GM12892 (cell line): ENCODE measurements at places on chromosomes 4 and X.

DNA sequence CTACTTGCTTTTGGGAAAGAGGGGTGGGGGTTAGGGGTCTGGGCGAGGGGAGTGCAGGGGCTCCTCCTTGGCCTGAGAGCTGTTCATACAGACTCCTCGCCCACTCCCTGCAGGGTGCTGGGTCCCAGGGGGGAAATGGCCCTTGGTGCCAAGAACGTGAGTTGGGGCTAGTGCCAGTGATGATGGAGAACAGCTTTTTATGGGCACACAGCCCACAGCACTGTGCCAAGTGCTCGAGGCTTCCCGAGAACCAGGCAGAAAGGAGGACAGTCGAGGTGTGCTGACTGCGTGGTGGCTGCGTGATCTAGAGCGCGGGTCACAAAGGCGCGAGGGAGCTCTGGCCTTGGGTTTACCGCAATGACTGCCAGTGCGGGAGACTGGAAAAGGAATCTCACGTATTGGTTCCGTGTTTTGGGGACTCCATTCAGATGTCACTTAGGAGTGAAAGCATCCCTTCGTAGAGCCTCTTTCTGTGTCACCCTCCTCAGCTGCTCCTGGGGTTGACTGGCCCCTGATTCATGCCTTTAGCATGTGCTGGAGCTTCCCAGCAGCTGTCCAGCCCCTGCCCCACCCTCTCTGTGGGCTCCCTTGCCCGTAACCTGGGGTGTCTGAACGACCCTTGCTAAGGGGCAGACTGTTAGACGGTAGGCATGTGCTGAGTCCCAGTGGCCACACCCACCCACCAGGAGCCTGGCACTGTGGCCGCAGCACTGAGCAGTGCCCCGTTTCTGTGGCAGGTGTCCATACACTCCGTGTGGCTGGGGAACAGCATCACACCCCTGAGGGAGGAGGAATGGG is 20.9 kb upstream of the MSANTD1 start:
- DNase-seq, result no peak

DNA sequence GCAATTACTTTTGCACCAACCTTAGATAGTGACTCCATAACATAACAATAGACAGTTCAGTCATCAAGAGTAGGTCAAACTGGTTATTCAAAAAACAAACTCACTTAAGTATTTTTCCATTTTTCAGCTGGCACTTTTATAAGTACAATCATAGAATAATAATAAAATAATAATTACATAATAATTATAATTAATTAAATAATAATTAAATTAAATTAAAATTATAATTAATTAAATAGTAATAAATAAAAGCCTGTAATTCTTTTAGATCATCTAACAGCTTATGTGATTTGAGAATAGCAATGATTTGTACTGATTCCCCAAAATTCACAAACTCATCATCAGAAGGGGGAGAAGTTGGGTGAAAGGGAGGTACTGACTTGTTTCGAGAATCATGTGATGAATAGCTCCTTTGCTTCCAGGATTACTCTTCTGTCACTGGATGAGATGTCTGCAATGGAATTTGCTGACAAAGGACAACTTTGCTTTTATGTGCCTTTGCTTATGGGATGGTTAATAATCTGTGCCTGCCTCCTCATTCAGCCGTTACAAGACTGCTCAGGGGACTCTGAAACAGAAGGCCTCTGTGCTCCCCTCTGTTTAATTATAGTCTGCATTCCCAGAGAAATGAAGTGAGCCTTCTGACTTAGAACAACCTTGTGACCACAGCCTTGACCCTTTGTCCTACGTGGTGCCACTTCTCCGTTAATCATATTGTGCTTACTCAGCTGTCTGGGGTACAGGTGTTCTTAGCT is 104.8 kb upstream of the ENPEP start:
- DNase-seq, result no peak

DNA sequence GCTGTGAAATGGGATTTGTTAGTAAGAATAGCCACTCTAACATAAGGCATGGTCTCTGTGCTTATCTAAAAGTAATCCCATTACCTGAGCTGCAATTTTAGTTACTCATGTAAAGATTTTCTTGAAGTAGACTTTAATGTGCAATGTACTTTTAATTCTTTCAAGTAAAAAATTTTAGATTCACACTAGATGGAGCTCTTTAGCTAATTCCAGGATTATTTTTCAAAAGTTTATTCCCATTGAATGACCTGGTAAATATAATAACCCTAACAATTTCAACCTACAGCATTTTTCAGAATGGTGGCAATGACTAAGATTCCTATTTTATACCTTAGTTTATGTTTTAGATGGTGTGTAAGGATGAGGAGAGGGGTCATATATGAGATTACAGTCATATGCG is 18.1 kb downstream of the USP38 start:
- DNase-seq, result no peak

GRCh38 chr4:100098011-100098545 is 92.2 kb downstream of the DDIT4L start:
- DNase-seq, result no peak

DNA sequence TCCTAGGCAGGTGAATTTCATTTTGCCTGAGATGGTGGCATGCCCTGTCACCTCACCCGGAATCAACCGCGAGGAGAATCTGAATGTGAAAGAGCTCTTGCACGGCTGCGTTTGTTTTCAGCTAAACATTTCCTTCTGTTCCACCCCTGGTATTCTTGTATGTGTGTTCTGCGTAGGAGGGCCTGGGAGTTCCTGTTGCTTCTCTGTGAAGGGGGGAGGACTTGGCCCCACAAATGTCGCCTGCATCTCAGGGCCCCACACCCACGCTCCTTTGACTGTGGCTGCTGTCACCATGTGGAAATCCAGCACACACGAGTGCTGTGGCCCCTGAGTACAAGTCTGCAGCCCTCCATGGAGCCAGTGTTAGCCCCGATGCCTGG is 45.8 kb upstream of the CLCN4 start:
- DNase-seq, result peak; percentile 47

- DNase-seq, result no peak
Measured at GRCh38 chr4:155249016-155249566, 40.7 kb downstream of the NPY2R start.

DNA sequence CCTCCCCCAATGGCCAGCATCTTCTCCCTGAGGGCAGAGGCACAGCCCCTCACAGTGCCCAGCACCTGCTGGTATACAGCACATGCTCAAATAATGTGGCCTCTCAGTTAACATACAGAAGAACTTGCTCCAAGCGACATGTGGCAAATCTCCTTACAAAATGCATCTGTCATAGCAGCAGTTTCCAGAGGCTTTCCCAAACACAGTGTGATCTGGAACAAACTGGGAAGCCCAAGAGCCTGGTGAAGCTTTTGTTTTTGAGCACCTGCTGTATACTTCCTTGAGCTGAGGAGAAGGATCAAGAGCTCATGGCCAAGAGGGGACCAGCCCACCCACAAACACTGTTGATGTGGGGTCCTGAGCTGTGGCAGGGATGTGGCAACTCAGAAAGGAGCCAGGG is 34.8 kb upstream of the HTRA3 start:
- no peak for DNase-seq

DNA sequence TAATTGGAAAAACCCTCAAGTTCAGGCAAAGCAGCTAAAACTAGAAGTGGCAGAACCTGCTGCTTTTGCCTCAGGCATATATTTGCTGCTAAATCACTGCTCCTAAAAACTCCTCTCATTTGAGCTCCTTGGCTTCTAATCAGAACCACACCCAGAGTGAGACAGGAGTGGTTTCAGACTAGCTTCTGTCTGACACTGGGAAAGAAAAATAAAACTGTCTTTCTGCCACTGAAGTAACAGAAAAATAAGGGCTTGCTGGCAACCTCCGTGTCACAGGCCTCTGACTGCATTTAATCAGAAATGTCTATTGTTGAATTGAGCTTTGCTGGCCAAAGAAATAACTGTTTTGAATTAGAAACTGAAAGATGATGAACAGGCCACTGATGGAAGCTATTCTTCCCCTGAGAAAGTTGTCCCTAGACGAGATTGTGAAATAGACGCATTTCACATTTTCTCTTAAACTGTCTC is 52.1 kb upstream of the RAP2C start:
- no peak for DNase-seq

DNA sequence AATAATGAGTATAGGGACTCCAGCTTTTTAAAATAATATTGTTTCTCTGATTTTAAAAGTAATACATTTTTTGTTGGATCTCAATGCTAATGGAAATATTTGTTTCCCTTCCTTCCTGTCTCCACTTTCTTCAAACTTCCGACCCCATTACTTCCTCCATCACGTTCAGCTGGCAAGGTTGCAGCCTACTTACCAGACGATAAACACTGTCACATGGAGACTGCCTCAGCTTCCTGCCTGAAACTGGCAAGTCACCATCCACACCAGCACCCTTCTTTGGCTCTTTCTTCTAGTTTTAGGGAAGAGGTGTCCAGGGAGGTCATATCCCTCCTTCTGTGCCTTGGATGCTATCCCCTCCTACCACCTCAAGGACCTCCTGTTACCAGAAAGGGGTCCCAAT is 3.4 kb upstream of the INTU start:
- DNase-seq, result no peak

GRCh38 chr4:88219099-88219498 is 60.7 kb upstream of the ABCG2 start:
- DNase-seq, result peak; percentile 13

GRCh38 chrX:152480269-152481212 is 29.4 kb upstream of the GABRA3 start:
- DNase-seq, result no peak

DNA sequence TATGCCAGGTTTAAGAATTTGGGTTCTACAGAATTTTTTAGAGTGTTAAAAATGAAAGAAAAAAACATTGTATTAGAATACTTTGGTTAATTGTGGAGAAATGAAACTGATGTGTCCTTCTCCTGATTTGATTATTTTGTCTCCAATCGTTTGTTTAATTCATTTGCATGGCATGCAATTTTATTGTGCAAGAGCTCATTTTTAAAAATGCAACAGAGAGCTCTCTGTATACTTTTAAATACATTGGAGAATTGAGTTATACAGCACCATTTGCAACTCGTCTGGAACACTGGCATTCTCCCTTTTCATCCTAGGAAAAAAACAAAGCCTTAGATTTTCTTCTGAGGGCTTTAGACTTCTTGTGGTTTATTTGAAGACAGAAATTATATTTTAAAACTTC is 689 bp downstream of the EXOC1L start:
- DNase-seq, result no peak

- DNase-seq, result no peak
Measured at GRCh38 chr4:112823156-112823555, 186.2 kb downstream of the LARP7 start.

DNA sequence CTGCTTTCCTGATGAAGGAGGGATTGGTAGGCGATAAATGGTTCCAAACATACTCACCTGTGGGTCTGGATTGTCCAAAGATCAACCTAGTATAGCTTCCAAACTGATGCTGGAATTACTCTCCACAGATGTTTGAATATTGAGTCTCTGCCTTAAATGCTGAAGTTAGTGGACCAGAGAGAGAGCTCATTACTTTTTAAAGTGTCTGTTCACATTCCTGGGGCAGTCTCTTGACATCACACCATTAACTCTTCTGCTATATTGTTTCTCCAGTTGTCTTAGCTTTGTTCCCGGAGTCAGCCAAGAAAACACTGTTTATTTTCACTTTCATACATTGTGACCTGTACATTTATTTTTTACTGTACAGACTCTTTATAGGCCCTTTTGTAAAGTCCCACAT is 35.4 kb downstream of the ARHGEF38 start:
- no peak for DNase-seq

- no peak for DNase-seq
Measured at GRCh38 chr4:56979421-56980072, 851 bp downstream of the POLR2B start.

DNA sequence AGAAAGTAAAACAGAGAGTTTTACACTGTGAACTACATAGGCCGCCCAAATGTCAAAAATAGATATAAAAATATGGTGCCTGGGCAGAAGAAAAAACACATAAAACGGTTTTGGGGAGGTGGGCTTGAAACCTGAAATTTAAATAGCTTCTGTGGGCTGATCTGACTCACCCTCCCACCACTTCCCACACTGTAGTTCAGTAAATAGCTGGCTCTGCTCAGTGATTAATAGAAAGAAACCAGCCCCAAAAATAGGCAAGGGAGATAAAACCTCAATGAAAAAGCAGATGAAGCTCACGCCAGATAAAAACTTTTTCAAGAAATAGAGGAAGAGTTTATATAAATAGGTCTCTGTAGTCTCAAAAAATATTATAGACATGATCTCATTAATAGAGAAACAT is 13.2 kb upstream of the COX7B2 start:
- no peak for DNase-seq

GRCh38 chr4:24321616-24322015 is 262.7 kb downstream of the DHX15 start:
- DNase-seq, result no peak

DNA sequence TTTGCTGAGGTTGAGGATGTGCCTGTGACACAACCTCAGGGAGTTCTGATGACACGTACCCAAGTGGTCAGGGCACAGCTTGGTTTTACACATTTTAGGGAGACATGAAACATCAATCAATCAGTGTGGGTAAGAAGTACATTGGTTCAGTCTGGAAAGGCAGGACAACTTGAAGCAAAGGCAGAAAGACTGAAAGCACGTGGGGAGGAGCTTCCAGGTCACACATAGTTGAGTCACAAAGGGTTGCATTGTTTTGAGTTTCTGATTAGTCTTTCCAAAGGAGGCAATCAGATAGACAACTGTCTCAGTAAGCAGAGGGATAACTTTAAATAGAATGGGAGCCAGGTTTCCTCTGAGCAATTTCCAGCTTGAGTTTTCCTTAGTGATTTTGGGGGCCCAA is 1910.0 kb upstream of the AGA start:
- no peak for DNase-seq

DNA sequence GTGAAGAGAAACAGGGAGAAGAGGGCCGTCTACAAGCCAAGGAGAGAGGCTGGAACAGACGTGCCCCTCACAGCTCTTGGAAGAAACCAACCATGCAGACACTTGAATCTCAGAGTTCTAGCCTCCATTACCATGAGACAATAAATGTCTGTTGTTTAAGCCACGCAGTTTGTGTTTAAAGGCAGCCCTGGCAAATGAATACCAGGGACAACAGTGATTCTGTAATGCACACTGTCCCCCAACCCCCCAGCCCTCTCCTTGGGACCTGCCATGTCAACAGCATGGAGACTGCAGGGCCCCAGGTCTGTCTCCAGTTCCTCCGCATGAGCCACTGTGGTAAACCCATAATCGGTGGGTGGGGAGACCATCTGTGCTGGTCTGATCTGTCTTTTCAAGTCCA is 348.0 kb upstream of the KLF3 start:
- no peak for DNase-seq

- no peak for DNase-seq
Measured at GRCh38 chr4:142858965-142859364, 12.9 kb upstream of the INPP4B start.

GRCh38 chrX:116317409-116317808 is 119.0 kb upstream of the SLC6A14 start:
- DNase-seq, result no peak

GRCh38 chrX:150018931-150019361 is 80.7 kb upstream of the EOLA2 start:
- DNase-seq, result no peak

GRCh38 chr4:10009861-10010500 is 11.3 kb downstream of the SLC2A9 start:
- no peak for DNase-seq
